ENCODE measurements at places on chromosomes 2 and 18.
A peak's percentile ranks its signal among the peaks of the same experiment; 100 is the strongest.

GRCh38 chr18:23826850-23827620 is 137.8 kb downstream of the LAMA3 start:
- DNase-seq, result no peak

GRCh38 chr2:174595891-174596397 is 1.7 kb downstream of the WIPF1 start:
- no peak for DNase-seq

DNA sequence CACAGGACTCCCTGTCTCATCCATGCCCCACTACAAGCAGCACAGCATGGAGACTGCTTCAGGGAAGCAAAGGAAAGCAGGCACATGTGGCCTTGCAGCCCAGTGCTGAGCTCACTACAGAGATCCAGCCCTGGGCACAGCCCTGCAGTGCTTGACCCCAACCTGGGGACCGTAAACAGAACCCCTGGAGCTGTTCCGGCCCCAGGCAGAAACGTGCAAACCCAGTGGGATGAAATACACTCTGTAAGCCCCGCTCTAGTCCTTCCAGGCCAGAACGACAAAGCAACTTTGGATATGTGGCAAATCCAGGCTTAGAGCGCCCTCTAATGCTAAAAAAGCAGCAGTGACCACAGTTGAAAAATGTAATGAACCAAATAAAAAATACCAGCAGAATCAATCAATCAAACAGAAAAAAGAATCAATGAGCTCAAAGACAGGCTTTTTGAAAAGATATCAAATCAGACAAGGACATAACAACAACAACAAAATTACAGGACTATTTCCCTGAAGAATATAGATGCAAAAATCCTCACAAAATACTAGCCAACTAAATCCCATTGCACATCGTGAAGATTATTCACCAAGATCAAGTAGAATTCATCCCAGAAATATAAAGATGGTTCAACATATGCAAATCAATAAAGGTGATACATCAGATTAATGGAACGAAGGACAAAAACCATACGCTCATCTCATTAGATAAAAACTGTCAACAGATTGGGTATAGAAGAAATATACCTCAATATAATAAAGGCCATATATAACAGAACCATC is 45.6 kb downstream of the ZNF519 start:
- DNase-seq, result peak; percentile 62

DNA sequence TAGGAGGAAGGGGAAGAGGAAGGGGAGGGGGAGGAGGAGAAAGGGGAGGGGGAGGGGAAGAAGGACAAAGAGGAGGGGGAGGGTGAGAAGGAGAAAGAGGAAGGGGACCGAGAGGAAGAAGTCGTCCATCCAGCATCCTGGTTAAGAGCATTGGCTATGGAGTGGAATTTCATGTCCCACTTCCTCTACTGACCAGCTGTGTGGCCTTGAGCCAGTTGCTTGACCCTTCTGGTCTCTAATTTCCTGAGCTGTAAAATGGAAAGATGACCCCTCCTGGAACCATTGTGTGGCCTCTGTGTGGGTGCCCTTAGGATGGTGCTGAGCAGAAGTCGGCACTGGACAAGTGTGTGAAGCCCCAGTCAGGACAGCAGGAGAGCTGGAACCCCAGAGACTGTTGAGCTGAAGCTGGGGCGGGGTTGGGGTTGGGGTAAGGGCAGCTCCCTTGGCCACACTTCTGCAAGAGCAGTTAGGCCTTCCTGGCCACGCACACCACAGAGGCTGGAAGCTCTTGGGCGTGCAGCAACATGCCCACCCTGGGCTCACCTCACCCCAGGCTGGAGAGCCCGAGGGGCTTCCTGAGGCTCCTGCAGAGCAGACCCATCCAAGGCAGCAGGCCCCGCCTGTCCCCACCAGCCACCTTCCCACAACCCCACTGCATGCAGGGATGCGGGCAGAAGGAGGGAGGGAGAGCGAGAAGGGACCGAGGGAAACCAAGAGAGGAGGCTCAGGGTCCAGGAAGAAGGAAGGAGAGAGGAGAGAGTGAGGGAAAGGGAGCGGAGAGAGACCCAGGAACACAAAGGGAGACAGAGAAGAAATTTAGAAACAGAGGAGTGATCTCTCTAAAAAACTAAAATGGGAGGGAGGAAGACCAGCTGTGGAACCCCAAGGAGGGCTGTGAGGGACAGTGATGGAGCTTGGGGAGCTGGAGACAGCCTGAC is 16.2 kb downstream of the ADRA2B start:
- no peak for DNase-seq

- no peak for DNase-seq
Observed at GRCh38 chr2:242030858-242031257, 161.3 kb downstream of the RTP5 start.

DNA sequence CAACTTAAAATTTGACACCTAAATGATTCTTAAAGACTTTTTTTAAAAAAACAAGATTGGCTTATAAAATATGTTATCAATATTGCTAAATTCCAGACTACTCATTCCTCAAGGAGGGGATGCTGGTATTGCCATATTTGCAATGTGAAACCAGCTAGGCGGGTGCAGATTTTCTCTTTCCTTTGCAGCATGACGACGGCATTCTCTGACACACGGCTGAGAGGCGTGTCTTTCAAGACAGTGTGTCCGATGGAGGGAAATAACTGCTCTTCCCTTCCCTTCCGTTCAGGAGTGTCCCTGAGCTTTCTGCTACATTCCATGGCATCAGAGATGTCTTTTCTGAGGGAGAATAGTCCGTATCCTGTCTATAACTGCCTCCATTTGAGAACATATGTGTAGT is 38.2 kb upstream of the CNGA3 start:
- DNase-seq, result no peak

GRCh38 chr2:121519732-121520640 is 10.7 kb upstream of the RNU4ATAC start:
- DNase-seq, result no peak

GRCh38 chr2:198498516-198498915 is 694.1 kb downstream of the PLCL1 start:
- DNase-seq, result no peak

DNA sequence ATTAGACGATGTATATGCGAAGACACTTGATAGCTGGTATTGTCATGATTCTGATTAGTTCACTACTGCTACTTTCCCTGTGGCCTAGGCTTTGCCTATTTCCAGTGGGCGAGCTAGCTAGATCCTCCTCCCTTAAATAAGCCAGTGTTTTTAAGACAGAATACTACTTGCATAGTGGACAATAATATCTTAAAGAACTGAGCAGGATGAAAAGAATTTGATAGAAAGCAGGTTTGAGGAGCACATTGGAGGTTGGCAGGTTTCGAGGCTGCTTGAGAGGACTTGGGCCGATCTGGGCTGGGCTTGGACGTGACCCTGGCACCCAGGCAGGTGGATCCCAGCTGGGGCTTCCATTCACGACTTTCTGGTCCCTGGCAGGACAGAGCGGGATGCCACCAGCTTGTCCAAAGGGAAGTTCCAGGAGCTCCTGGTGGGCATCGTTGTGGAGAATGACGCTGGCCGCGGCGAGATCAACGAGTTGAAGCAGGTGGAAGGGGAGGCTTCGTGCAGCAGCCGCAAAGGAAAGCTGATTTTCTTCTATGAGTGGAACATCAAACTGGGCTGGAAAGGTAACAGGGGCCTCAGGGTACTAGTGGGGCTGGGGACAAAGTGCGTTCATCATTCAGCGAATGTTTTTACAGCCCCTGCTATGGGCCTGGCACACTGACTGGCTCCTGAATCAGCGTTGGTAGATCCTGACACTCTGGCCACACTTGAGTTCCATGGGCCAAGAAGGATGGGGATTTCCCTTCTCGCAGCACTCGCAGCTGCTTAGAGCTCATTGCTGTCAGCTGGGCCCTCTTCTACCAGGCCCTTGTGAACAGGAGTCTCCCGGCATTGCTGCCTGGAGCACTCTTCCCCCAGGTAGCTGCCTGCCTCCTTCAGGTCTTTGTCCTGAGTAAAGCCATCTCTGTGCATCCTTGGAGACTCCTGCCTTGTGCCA is 16.9 kb downstream of the C2orf74 start:
- no peak for DNase-seq

- no peak for DNase-seq
Observed at GRCh38 chr2:161161074-161161706, 962 bp downstream of the TANK start.

DNA sequence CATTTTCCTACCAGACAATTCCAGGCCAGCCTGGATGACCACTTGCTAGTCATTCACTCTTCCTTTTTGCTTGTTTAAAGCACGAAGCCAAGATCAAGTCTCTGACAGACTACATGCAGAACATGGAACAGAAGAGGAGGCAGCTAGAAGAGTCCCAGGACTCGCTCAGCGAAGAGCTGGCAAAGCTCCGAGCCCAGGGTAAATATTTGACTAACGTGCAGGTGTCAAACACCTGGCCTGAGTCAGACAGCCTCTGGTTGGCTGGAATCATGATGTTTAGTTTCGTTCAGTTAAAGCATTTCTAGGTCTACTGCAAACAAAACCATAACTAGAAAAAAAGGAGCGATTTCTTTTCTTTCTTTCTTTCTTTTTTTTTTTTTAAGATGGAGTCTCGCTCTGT is 44.2 kb upstream of the LYPD6B start:
- no peak for DNase-seq

- no peak for DNase-seq
Observed at GRCh38 chr18:31578126-31578525, 13.6 kb upstream of the TTR start.

GRCh38 chr2:54871457-54872107 is 148.1 kb downstream of the EML6 start:
- DNase-seq, result no peak

- DNase-seq, result no peak
Observed at GRCh38 chr2:119678021-119678656, 862 bp upstream of the TMEM177 start.

GRCh38 chr2:235857598-235857997 is 310.6 kb downstream of the GBX2 start:
- no peak for DNase-seq

- peak; percentile 57 for DNase-seq
Observed at GRCh38 chr18:13831864-13832508, 8.0 kb downstream of the MC5R start.

- DNase-seq, result peak; percentile 30
Observed at GRCh38 chr2:36427790-36428243, 72.2 kb downstream of the CRIM1 start.

GRCh38 chr2:86065512-86065911 is 40.2 kb downstream of the POLR1A start:
- no peak for DNase-seq

- no peak for DNase-seq
Observed at GRCh38 chr18:8139127-8139527, 470.1 kb upstream of the RAB12 start.

DNA sequence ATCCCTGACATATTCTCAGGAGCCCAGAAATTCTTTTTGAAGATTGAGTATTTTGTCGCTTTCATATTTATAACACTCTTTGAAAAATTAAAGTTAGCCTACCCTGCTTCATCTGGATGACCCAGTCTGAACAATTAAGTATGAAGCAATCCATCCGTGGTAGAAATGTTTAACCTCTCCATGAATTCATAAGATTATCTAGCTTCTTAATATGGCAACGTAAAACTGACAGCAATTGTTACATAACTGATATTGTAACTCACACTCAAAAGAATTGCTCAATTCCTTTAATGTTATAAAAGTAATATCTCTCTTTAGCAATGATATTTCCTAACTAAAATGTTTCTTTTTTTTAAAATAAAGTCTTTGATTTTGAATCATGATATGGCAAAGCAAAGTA is 7.2 kb upstream of the ABCA12 start:
- DNase-seq, result no peak

- no peak for DNase-seq
Observed at GRCh38 chr18:78407466-78407844, 572.2 kb upstream of the SALL3 start.

DNA sequence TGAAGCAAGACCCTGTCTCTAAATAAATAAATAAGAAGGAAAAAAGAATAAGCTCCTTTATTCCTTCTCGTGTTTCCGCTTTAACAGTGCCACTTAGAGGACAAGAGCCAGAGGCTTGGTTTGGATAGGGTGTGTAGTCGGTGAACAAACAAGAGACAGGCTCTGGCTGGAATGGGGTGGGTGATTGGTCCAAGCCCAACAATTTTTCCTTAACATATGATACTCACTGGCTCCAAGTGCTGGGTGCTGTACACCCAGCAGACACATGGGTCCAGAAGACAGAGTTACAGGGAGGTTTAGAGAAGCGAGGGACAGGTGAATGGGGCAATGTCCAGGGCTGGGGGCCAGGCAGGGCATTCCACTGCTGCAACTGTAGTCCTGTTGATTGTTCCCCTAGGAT is 77.8 kb downstream of the NCAPH start:
- DNase-seq, result no peak

GRCh38 chr18:46570134-46570533 is 86.9 kb downstream of the LOXHD1 start:
- DNase-seq, result no peak

DNA sequence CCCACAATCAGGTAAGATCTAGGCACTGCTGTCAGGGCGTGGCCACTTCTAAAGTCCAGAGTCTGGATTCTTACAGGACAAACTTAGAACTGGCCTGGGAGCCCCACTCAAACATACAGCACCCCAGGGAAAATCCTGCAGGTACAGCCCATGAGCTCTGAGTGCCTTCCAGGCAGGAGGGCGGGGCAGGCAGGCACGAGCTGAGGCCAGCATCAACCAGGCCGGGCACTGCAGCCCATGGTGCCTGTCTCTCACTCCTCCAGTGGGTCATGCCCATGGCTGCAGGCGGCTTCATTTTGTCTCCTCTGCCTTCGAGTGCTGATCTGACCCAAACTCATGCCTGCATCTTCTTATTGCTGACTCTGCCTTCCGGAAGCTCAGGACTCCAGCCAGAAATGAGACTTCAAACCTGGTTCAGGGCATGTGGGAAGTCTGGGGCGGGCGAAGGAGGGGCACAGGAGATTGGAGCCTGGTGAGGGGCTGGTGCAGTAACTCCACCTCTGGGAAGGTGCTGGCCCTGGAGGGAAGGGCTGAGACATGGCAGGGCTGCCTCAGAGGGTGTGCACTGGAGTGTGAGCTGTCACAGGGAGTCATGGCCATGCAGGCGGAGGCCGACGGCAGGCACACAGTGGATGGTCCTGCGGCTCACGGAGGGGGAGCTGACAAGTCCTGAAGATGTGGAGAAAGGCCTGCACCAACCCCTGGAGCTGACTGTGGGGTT is 40.5 kb downstream of the HS6ST1 start:
- DNase-seq, result no peak

GRCh38 chr18:79795446-79795845 is 2.3 kb upstream of the KCNG2 start:
- no peak for DNase-seq

GRCh38 chr2:207037896-207038295 is 98.6 kb downstream of the CPO start:
- DNase-seq, result no peak

DNA sequence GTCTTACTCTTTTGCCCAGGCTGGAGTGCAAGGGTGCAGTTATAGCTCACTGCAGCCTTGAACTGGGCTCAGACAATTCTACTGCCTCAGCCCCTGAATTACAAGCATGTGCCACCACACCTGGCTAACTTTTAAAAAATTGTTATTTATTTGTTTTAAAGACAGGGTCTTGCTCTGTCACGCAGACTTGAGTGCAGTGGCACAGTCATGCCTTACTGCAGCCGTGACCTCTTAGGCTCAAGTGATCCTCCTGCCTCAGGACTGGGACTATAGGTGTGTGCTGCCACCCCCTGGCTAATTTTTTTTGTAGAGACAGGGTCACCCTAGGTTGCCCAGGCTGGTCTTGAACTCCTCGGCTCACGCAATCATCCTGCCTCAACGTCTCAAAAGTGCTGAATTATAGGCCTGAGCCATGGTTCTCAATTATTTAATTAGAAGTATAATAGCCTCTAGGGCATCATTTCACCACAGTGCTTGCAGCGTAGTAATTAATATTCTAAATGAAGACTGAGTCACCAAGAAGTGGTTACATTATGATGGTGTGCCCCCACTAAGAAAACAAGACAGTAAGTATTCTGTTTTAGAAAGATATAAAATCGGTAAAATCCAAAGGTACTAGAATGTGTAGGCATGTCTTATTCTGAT is 69.6 kb downstream of the EML4 start:
- DNase-seq, result no peak

- DNase-seq, result no peak
Observed at GRCh38 chr2:9532421-9532820, 23.2 kb downstream of the ADAM17 start.

All from iPS-NIHi11 (cell line).